Urinary bladder (tissue), 4 donors: ENCODE measurements at places on chromosomes 16 and 17.

DNA sequence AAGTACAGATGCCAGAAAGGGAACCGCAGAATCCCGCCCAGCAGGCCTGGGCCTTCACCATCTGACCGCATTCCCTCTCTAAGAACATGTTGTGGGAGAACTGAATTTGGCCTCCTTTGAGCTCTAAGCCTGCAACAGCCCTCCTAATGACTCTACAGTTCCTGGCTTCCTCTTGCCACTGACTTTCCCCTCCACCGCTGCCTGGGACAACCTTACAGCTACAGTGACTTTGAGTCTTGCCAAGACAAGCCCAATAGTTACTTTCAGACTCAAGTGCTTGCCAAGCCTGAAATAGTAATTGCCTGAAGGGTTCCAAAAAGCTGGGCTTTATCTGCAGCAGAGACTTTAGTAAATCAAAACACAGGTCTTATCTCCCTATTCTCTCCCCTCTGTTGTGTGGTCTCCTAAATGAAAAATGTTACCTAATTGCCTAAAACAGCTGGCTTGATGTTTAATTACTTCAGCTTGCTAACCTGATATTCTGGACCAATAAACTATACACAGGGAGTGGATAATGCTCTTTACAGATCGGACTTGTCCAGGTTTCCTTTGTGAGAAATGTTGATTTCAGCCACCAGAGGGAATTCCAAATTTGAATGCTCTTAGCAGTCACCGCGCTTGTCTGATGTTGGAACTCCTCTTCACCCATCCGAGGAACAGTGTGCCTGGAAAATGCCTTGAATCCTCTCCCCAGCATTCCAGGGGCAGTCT lies 85.1 kb upstream of the TBX2 start:
- peak; percentile 90 for DNase-seq

DNA sequence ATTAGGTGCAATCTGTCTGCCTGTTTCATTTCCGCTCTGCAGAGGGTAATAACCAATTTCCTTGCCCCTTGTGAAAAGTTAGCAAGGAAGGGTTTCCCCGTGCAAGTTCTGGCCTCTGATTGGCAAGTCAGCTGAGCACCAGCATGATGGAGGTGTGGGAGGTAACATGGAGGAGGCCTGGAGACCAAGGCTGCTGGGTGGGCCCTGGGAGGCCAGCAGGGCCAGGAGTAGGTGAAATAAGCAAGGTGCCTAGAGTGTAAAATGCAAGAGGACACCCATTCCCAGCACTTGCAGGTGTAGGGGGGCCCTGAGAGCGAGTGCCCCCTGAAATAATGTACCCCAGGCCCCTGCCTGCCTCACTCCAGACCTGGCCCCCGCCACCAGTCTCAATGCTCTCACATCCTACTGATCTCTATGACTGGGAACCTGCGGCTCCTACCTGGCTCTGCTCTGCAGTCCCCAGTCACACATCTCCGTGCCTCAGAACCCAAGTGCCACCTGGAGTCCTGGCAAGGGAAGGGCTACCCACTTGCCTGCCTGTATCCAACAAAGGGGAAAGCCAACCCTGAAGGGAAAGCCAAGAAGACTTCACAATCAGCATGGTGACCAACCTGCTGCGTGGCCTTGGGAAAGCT lies 116.2 kb downstream of the C16orf78 start:
- DNase-seq, result no peak

DNA sequence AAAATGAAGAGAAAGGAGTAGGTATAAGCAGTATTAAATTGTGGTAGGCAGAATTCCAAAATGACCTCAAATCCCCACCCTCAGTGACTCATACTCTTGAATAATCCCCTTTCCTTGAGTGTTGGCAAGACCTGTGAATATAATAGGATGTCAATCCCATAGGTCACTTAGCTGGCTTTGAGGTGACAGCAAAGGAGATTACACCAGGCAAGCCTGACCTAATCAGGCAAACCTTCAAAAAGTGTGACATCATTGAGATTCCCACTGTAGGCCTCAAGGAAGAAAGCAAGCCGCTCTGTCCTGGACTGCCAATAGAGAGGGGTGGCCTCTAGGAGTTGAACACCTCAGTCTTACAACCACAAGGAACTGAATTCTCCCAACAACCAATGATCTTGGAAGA lies 535.2 kb downstream of the RBFOX1 start:
- no peak for DNase-seq

GRCh38 chr16:19446886-19447285 lies 29.2 kb downstream of the TMC5 start:
- no peak for DNase-seq

DNA sequence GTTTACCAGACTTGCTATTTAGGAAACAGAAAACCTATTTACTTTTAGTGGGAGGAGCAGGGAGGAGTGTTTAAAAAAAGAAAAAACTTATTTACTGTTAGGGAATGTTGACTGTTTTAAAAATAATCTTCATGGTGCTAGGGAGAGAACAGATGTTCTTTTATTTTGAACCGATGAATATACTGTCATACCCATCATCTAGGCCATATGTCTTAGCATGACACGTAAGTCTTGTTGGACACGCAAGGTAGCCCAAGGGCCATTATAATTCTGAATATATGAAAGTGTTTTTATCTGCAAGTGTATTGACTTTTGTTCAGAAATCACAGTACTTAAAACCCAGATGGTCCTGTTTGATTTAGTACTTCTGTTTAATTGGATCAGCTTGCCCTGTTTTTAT lies 11.6 kb downstream of the WIPF2 start:
- DNase-seq, result no peak

DNA sequence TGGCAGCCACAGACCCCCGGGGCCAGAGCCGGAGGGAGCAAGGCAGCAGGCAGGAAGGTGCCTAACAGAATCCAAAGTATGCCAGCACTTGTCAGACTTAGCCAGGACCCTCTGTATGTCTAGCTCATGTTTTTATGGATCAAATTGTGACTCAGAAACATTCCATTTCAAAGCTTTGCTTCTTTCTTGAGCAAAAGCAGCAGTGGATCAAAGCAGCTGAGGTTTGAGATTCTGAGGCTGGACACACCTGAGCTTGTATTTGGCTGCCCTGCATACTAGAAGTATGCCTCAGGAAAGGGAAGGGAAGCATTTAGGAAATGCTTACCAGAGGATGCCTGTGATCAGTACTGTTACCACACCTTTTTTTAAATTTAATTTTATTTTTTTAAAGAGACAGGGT lies 5.7 kb upstream of the MYO1C start:
- DNase-seq, result no peak
